K562 (cell line): ENCODE measurements at places on chromosomes 3 and 15. TPM values are rescaled to one million over a fixed set of nuclear protein-coding genes. Genes with fewer than 3 reads are reported as not detected.
A peak's percentile ranks its signal among the peaks of the same experiment; 100 is the strongest.

GRCh38 chr3:42911551-42911950 is 5.6 kb downstream of the ZNF662 start:
- H3K4me3 ChIP-seq = no peak overlapping the region
- DNase-seq = no peak
- peaks cover 18% of the 10 kb centered on the region for H3K27me3 ChIP-seq

Gene TEX9
- total RNA-seq = 2.1 and 2.7 TPM in 2 replicates

GRCh38 chr15:99076555-99077308 is 28.1 kb upstream of the SYNM start:
- no peak overlapping the region for H3K4me3 ChIP-seq
- no peaks in the 10 kb centered on the region for H3K36me3 ChIP-seq
- H3K27ac ChIP-seq = no peak overlapping the region
- H3K27me3 ChIP-seq = no peaks in the 10 kb centered on the region
- peak; percentile 58 for DNase-seq

- H3K27me3 ChIP-seq = no peaks in the 10 kb centered on the region
- H3K4me1 ChIP-seq = no peaks in the 10 kb centered on the region
- H3K27ac ChIP-seq = no peak overlapping the region
- no peak overlapping the region for H3K4me3 ChIP-seq
- no peak for DNase-seq
Observed at GRCh38 chr3:84980011-84980410, 21.2 kb downstream of the CADM2 start.

- no peaks in the 10 kb centered on the region for H3K4me1 ChIP-seq
- H3K36me3 ChIP-seq = no peaks in the 10 kb centered on the region
- peaks cover 17% of the 10 kb centered on the region for H3K27me3 ChIP-seq
- DNase-seq = no peak
- no peak overlapping the region for H3K4me3 ChIP-seq
Observed at GRCh38 chr3:11582191-11582968, 61.3 kb downstream of the VGLL4 start.

- H3K4me3 ChIP-seq = no peak overlapping the region
- no peaks in the 10 kb centered on the region for H3K36me3 ChIP-seq
- DNase-seq = no peak
- no peaks in the 10 kb centered on the region for H3K4me1 ChIP-seq
- H3K27ac ChIP-seq = no peak overlapping the region
Observed at GRCh38 chr3:180409170-180409569, 192.8 kb upstream of the TTC14 start.

- no peak overlapping the region for H3K27ac ChIP-seq
- DNase-seq = no peak
- no peaks in the 10 kb centered on the region for H3K27me3 ChIP-seq
- H3K36me3 ChIP-seq = peaks cover 18% of the 10 kb centered on the region; the same call in 2 of the 3 replicates
- no peak overlapping the region for H3K4me3 ChIP-seq
- H3K4me1 ChIP-seq = no peaks in the 10 kb centered on the region; the same call in 2 of the 3 replicates
Observed at GRCh38 chr15:66757521-66757920, 55.5 kb downstream of the SMAD6 start.

Gene BSN
- total RNA-seq = 1.2 and 1.5 TPM in 2 replicates

GRCh38 chr15:94205366-94205765 is 26.0 kb upstream of the MCTP2 start:
- H3K27ac ChIP-seq = no peak overlapping the region
- no peaks in the 10 kb centered on the region for H3K36me3 ChIP-seq
- no peaks in the 10 kb centered on the region for H3K27me3 ChIP-seq
- H3K4me3 ChIP-seq = no peak overlapping the region
- H3K4me1 ChIP-seq = no peaks in the 10 kb centered on the region

DNA sequence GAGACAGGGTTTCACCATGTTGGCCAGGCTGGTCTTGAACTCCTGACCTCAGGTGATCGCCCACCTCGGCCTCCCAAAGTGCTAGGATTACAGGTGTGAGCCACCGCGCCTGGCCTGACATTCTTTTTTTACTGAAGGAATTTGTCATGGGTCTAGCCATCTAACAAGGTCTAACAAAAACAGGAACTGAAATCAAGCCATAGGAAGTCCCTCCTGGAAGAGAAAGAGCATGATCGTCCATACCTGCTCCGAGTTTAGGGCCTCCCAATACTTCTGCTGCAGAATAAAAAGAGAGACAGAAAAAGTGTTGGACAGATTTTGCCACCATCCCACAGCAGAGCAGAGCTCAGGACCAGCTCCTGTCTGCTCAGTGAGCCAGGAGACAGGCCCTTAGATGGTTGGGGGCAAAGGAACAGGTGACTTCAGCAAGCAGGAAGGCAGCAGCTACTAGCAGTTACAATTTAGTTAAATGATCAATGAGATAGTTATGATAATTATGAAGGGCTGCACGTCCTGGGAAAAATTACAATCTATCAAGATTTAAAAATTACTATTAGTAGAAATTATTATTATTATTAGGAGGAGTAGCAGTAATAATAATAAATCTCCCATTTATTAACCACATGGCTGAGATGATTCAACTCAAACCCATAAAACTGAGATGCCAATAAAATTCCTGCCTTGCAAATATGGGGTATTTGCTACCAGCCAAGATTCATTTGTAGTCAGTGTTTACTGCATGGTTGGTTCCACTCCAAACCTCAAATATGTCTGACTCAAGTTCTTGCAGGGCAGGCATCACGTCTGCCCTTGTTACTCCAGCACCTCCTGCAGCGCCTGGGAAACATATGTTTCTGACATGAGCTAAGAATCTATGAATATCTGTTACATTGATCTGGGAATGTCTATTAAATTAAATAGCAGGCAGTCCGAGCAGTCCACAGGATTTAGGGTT is 40.1 kb downstream of the TMEM44 start:
- H3K27ac ChIP-seq = no peak overlapping the region
- H3K4me1 ChIP-seq = no peaks in the 10 kb centered on the region; the same call in 1 of the 2 replicates
- H3K36me3 ChIP-seq = peaks cover 2% of the 10 kb centered on the region; the same call in 1 of the 3 replicates
- H3K4me3 ChIP-seq = no peak overlapping the region
- H3K27me3 ChIP-seq = no peaks in the 10 kb centered on the region
- no peak for DNase-seq

GRCh38 chr15:93913310-93913709 is 318.1 kb upstream of the MCTP2 start:
- H3K36me3 ChIP-seq = no peaks in the 10 kb centered on the region
- no peaks in the 10 kb centered on the region for H3K4me1 ChIP-seq
- H3K27me3 ChIP-seq = no peaks in the 10 kb centered on the region
- DNase-seq = no peak
- no peak overlapping the region for H3K4me3 ChIP-seq
- H3K27ac ChIP-seq = no peak overlapping the region
